Neuronal stem cell (in vitro differentiated cells): ENCODE measurements at places on chromosomes 12 and 14.

DNA sequence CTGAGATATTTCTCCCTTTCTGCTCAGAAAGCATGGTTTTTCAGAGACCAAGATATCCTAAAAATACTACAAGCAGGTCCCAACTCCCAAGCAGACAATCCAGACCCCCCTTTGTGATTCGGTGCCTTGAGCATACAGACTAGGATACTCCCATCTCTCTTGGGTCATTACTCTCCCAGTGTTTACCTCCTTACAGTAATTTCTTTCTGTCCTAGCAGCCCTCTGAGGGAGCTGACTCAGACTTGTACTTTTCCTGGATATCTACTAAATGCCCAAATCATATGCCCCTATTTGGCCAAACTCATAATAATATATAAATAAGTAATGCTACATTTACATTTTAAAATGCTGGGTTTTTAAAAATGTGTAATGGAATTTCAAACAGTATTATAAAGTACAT is 355.6 kb downstream of the LRIG3 start:
- DNase-seq = no peak

DNA sequence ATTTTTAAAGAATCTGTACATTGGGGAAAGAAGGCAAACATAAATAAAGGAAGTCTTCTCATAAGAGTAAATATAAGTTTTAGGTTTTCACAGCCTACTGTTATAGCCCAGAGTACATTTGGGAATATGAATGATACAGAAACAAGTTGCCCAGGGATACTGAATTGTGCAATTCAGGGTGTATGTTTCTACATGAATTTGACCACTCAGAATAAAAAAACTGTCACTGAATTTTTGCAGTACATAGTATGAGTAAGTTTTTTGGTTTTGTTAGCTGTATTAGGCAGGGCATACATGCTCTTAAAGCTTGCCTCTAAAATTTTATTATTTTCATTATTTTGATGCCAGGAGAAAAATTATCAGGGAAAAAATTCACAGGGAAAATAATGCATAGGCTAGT is 6.6 kb upstream of the PCNX4 start:
- no peak for DNase-seq

DNA sequence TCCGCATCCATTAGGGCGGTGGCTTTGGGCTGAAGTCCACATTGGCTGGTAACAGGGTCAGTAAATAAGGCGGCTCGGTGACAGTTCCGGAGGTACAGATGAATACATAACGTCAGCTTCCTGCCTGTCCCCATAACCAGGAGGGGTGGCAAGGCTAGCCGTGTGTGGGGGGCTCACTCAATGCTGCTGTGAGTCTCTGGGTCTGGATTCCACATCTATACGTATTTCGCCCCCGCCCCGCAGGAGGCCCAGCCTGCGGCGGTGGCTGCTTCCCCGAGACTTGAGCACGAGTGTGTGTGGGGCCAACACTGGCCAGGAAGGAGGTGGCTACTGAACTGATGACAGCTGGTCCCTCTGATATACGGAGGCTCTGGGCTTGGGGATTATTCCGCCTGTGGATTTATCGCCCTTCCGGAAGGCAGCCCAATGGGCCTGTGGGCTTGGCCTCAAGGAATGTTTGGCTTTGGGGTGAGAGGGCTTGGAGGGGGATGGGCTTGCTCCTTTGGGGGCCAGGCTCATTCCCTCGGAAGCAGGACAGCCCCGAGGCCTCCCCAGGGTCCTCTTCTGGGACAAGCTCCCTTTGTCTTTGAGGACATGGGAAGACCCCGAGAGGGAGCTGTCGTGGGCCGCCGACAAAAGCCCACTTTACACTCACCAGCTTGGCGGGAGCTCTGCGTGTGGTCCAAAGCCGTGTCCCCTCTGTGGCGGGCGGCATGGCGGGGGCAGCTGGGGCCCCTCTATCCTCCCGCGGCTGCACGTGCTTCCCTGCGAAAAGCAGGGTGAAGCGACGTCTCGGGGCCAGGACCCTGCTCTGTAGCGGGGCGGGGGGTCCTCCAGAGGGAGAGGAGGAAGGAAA is 82.1 kb downstream of the KIF26A start:
- no peak for DNase-seq

GRCh38 chr12:83346333-83346732 is 659.6 kb downstream of the TMTC2 start:
- DNase-seq = no peak

- DNase-seq = no peak
Measured at GRCh38 chr12:47272412-47273190, 192.8 kb upstream of the AMIGO2 start.

DNA sequence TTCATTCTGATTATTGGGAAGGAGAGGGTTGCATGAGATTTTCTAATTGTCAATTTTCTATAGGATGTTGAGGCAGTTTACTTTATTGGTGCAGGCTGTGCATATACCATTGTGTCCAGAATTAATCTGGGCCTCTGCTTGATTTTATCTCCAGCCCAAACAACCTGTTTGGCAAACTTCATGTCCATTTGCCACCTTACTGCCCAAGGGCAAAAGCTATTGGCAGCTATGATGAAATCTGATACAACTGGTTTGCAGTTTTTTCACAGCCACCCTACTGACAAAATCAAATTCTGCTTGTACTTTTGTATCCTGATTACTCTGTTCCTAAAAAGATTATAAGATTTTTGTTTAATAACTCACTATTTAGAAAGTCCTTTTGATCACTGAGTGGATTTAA is 789.2 kb upstream of the FBXO33 start:
- DNase-seq = no peak

GRCh38 chr12:25119020-25119419 is 75.9 kb downstream of the DNAI7 start:
- no peak for DNase-seq
